ENCODE measurements at places on chromosomes 3 and 15.
A peak's percentile ranks its signal among the peaks of the same experiment; 100 is the strongest.

GRCh38 chr15:55221090-55222011 is 24.6 kb upstream of the RSL24D1 start:
- no peak for DNase-seq

GRCh38 chr3:161333696-161334095 is 37.6 kb downstream of the SPTSSB start:
- DNase-seq: no peak

DNA sequence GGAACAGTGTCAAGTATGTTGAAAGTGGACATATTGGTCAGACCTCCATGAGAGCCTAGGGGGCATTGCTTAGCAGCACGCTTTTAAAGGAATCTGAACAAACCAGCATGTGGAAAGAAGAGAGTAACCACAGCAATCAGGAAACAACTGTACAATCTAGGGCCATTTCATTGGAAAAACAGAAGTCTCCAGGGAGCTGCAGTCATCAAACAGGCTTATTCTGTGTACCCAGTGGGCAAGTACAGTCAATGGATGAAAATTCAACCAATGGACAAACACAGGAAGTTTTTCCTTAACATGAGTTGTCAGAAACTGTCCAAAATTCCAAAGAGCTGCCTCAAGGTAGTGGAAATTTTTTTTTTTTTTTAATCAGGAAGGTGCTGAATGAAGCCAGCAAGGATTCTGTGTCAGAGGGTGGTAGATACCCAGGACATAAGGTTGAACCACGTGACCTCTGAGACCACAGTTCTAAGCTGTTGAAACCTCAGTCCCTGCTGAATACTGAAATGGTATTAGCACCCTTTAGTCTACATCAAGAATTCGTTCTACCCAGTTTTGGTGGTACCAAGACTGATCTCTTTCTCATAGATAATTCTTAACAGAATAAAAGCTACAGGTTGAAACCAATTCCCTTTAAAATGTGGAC is 4.4 kb upstream of the DLG1 start:
- no peak for DNase-seq

GRCh38 chr3:158352551-158352950 is 218.4 kb upstream of the MLF1 start:
- no peak for DNase-seq

- no peak for DNase-seq
Observed at GRCh38 chr3:71723452-71724170, 1.6 kb downstream of the EIF4E3 start.

- no peak for DNase-seq
Observed at GRCh38 chr3:119359476-119360326, 65.5 kb downstream of the ARHGAP31 start.

DNA sequence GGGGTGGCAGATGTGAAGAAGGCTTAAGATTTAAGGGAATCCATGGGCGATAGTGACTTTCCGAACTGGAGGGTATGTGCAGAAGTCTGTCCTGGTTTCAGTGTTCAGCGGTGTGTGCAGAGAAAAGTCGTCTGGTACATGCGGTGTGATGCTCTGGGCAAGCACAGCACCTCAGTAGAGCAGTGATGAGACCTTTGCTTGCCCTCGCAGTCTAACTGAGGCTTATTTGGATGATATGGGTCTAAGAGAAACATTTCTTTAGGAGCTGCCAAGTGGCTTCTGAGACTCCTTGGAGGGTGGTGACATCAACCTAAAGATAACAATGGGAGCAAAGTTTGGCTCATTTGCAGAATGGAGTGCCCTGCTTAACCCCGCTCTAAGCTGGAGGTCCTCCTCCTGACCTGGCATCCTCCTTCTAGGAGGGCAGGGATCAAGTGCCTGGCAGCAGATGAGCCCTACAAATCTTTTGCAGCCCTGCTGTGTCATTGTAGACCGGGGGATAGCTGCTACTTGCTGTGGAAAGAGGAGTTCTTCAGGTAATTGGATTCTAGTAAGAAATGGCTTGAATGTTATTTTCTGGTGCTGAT is 228.1 kb upstream of the AZI2 start:
- no peak for DNase-seq

GRCh38 chr15:98446083-98446482 is 202.3 kb upstream of the IGF1R start:
- no peak for DNase-seq

GRCh38 chr15:60486742-60487141 is 7.8 kb upstream of the ICE2 start:
- DNase-seq: no peak

DNA sequence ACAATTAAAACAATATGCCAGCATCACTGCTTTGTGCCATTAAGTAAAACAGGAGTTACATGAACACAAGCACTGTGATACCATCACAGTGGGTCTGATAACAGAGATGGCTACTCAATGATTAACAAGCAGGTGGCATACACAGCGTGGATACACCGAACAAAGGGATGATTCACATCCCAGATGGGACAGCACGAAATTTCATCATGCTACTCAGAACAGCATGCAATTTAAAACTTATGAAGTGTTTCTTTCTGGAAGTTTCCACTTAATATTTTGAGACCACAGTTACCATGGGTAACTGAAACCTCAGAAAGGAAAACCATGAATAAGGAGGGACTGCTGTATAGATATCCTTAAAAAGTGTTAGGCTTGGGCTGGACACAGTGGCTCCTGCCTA is 44.5 kb downstream of the SLC24A1 start:
- DNase-seq: no peak

DNA sequence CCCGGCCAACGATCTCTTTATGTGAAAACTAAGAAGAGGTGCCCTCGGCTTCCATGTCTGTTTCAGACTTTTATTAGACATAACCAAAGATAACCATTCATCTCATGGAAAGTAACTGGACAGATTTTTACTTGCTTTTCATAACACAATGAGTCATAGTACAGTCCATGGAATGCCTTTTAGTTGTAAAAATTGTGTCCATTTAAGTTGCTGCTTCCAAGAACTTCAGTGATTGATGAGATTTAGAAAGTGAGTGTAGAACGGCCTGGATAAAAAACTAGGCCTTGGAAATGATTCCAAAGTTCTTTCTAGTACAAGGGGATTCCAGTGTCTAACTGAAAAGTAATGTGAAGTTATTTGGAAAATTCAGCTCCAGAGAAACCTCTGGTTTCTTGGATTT is 10.8 kb downstream of the EIF2AK4 start:
- no peak for DNase-seq

DNA sequence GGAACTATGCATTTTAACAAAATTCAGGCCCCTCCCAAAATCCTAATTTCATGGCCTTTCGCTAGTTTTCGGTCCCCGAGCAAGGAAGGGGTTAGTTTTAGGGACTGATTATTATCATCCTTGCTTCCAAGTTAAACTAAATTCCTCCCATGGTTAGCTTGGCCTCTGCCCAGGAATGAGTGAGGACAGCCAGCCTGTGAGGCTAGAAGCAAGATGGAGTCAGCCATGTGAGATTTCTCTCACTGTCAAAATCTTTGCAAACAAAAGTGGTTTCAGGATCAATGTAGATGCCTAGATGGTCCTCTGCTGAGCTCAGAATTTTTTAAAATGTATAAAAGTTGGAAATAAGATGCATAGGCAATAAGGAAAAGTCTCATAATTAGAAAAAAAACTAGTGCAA is 208.9 kb downstream of the RSL24D1 start:
- DNase-seq: no peak

- no peak for DNase-seq
Observed at GRCh38 chr3:159824333-159824732, 164.3 kb upstream of the IL12A start.

DNA sequence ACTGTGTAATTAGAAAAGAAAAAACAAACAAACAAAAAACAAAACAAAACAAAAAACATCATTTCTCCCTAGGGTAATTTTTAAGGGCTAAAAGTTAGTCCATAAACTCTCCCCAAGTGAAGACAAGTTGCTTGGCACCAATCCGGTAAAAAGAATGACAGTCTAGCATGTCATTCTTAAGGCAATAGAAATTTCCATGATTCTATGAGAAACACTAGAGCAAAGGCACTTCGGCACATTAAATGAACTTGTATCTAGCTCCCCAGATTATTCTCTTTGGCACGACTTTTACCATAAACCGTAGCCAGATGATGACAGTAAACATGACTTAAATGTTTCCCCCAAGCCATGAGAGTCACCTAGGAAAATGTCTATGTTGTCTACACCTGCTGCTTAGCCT is 10.1 kb downstream of the COL8A1 start:
- no peak for DNase-seq

- no peak for DNase-seq
Observed at GRCh38 chr3:14785207-14786155, 33.3 kb upstream of the FGD5 start.

GRCh38 chr3:17680530-17680929 is 61.9 kb downstream of the TBC1D5 start:
- no peak for DNase-seq

- DNase-seq: no peak
Observed at GRCh38 chr15:99931703-99932603, 198.7 kb upstream of the LYSMD4 start.

GRCh38 chr3:31290046-31290445 is 242.7 kb upstream of the STT3B start:
- DNase-seq: no peak

DNA sequence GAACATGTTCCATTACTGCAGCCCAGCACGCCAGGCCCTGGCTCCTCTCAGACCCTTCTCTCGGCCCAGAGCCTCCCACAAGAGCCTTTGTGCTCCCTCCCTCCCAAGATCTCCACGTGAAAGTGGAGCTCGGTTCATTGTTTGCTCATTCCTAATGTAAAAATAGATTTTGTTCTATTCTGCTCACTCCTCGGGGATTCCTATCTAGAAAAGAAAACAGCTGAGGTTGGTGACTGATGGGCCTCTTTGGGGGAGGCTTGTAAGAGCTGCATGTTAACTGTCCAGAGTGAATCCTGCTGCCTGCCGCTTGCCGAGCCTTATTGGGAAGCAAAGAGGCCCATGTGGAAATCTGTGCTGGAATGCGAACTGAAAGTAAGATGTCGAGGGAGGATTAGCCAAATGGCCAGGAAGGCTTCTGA is 267.1 kb downstream of the LRTM1 start:
- DNase-seq: no peak

- DNase-seq: no peak
Observed at GRCh38 chr3:49173792-49174170, 2.4 kb downstream of the KLHDC8B start.

DNA sequence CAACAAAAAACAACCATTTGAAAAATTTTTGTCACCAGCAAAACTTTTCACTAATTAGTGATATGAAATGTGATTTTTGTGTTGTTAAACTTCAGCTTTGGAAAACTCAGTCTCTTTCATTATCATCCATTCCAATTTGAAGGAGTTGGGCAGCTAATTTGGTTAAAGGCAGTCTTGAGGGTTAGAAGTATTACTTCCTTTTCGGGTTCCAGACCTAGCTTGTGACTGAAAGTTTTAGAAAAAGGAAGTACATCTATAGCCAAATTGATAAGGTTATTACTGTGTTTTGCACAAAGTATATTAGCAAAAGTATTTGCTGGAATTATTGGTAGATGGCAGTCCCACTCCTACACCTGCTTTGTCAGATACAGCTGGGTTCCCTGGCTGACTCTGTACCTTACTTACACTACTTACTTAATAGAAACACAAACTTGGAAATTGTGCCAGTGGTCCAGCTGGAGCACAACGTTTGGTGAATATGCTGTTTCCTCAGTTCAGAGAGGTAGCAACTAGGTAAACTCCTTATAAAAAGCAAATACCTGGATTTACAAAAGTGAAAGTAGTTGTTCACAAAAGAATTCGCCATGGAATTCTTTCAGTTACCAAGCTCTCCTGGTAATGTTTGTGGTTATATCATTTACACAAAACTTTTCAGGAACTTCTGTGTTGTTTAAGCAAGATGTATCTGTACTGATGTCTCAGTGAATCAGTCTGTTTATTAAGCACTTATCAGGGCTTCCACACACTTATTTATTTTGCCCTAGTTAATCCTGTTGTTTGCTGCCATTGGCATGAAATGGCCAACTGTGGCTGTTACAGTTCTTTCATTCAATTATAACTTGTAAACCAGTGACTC is 31.6 kb downstream of the TIPARP start:
- no peak for DNase-seq

DNA sequence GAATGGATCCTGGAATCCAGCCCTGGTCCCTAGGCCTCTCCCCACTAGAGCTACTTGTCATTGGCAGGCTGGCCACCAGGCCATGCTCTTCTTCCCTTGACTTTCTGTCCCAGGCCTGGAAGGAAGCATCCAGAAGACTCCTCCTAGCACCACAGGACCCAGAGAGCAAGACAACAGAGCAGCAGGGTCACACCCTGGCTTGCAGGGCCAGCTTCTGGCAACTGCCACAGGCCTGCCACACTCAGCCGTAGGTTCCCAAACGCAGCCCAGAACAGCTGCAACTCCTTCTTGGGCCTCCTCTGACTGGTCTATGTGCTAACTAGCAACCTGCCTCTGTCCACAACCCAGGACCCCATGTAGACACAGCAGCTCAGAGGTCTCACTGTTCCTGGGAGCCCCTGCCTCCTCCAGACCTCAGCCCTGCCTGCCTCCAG is 36.8 kb upstream of the RPL32 start:
- DNase-seq: no peak

DNA sequence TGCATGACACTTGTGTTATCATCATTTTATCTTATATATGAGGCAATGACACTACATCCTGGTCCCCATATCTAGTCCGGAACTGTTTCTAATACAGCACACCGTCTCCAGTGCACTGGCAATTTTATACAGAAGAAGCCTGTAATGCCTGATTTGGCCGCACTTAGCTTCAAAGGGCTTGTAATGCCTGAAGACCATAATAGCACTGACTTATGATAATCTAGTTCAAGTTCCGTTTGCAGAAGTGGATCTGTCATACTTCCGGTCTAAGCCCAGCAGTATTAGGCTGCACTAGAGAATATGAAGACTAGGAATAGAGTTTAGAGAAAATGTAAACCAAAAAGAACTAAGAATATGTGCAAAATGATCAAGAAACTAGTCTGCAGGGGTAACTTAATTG is 1.3 kb downstream of the BNIP2 start:
- peak; percentile 28 for DNase-seq

DNA sequence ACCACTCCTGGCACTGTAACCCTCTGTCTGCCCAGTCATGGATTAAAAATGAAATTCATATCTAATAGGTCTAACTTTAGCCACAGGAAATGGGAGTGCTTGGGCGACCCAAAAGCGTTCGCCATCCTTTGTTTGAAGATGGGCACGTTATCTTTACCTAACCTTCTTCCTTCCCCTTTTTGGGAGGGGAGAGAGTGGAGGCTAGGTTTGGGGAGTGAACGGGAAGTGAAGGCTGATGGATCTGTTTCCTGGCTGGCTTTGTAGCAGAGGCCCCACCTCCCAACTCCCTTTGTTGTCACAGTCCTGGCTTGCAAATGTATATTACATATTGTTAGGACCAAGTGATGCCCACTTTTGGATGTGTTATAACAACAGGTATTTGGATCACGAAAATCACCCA is 98.1 kb upstream of the ARHGEF3 start:
- DNase-seq: no peak

- DNase-seq: no peak
Observed at GRCh38 chr3:184259878-184260723, 1.3 kb downstream of the CAMK2N2 start.

GRCh38 chr3:128996200-128996599 is 2.3 kb upstream of the CFAP92 start:
- no peak for DNase-seq

- no peak for DNase-seq
Observed at GRCh38 chr3:123660900-123661299, 76.0 kb upstream of the HACD2 start.

All from hematopoietic multipotent progenitor cell treated with erythropoietin and hydrocortisone succinate and interleukin-3 and kit ligand, for 15 days (in vitro differentiated cells).